ENCODE measurements at places on chromosomes 1 and 21. TPM values are rescaled to one million over a fixed set of nuclear protein-coding genes. Genes with fewer than 3 reads are reported as not detected.

DNA sequence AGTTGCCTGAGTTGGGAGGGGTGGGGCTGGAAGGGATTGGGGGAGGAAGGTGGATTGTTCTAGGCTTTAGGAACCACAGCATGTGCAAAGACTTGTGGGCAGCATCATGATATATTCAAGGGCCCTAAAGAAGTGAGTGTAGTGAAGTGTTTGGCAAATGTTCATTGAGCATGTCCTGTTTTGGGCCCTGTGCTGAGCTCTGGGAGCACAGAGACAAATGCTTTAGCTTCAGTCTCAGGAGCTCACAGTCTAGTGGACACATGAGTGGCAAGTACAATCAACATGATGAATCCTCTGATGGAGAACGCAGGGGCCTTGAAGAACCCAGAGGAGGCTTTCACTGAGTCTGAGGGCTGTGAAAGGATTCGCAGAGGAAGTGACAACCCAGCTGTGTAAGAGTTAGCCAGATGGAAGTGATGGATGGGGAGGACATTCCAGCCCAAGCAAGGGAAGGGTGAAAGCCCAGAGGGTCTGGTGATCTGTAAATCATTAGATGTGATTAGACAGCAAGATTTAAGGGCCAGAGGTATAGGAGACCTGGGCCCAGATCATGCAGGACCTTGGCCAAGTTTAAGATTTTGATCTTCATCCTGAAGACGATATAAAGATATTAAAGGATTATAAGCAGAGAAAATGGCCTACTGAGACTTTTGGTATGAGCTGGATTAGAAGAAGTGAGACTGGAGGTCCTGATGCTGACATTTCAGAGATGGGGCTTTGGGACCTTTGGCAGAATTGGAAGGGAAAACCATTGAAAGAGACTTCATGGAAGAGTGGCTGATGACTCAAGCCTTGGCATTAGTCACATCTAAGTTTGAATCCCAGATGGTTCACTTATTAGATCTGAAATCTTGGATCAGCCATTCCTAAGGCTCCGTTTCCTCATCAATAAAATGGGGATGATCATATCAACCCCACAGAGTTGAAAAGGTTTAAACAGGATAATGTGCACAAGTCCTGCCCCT, 4.6 kb downstream of the IPO13 start:
- DNase-seq = peak; percentile 35
- peaks cover 10% of the 10 kb centered on the region for H3K4me1 ChIP-seq
- no peak overlapping the region for H3K27ac ChIP-seq
- no peaks in the 10 kb centered on the region for H3K27me3 ChIP-seq
- no peak overlapping the region for H3K4me3 ChIP-seq

DNA sequence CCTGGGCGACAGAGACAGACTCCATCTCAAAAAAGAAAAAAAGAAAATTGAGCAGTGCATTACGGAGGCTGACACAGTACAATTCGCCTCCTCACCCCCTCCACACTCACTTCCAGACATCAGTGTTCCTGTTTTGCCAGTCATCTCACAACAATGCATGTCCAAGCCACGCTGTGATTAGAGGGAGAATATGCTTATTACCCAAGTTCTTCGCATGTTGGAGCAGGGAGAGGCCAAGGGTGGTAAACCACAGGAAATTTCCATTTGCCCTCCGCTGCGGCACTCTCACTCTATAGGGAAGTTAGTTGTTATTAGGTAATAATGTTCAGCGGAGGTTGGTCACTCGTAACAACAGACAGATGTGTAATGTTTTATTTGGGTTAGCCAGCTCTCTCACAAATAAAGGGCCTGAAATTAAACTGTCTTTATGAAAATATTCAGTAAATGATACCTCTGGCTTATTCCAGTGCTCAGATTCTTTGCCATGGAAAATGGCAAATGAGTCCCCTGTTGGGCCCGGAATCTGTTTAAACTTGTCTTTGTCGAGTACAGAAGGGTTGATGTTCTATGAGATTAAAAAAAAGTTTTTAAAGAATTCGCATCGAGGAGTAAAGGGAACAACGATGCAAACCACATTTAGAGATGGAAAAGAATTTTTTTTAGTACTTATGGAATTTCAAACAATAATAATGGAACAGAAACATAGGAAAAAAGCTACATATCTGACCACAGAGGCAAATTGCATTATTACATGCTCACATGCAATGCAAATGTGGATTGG, 33.1 kb downstream of the KCNJ15 start:
- no peak overlapping the region for H3K27ac ChIP-seq
- no peaks in the 10 kb centered on the region for H3K36me3 ChIP-seq
- peak; percentile 98 for DNase-seq
- no peaks in the 10 kb centered on the region for H3K27me3 ChIP-seq
- H3K4me3 ChIP-seq = no peak overlapping the region
- peaks cover 10% of the 10 kb centered on the region for H3K4me1 ChIP-seq

DNA sequence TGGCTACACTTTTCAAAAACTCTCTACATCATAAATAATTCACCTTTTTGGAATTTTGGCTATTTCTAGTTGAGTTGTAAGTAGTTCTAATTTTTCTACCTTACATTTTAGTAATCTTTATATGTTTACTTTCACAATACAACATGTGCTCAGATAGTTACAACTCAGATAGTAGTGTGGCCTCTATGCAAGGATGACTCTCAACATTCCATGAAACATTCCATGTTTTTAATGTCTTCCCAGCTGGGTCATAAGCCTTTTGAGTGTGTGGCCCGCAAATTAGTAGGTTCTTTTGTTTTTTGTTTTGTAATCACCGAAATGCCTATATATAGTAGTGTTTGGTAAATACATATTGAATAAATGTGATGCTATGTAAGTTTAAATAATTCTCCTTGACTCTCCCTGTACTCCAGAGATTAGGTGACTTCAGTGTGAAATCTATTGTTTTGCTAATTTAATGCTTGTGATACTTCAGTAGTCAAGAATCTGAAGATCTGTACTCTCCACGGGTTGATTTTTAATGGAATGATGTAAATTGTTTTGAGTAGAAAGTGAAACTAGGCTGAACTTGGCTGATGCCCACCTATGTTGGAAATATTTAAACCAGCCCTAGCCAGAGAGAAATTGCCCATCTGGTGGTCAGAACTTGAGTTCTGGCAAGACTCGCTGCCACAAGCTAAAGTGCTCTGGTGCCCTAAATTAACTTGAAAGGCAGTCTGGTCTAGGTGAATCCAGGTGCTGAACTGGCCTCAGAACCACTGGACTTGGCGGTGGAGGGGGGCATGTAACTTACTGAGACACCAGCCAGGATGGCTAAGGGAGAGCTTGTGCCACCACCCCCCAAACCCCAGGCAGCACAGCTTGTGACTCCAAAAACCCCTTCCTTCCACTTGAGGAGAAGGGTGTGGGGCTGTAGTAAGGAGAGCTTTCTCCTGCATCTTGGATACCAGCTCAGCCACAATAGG, 165.6 kb downstream of the USP25 start:
- H3K27ac ChIP-seq = no peak overlapping the region
- H3K4me1 ChIP-seq = peaks cover 2% of the 10 kb centered on the region
- peak; percentile 2 for DNase-seq
- no peak overlapping the region for H3K4me3 ChIP-seq
- no peaks in the 10 kb centered on the region for H3K27me3 ChIP-seq
- no peaks in the 10 kb centered on the region for H3K36me3 ChIP-seq

DNA sequence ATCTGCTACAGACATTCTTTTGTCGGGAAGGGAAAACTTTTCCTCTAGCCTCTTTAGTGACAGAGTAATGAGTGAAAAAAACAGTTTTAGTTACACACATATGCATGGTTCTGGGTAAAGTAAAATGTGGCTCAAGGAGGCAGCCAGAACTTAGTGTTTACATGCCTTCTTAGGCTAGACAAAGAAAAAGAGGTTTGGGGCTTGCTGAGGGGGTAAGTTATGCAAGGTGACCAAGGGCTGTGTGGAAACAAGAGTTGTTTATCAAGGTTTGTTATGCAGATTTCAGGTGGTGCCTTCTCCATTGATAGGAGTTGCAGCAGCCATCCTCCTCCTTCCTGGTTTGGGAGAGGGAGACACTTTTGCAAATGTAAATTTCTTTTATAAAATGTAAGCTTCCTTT, 66.5 kb upstream of the RAB3GAP2 start:
- H3K4me1 ChIP-seq = no peaks in the 10 kb centered on the region
- H3K36me3 ChIP-seq = no peaks in the 10 kb centered on the region
- DNase-seq = no peak
- H3K4me3 ChIP-seq = no peak overlapping the region
- no peak overlapping the region for H3K27ac ChIP-seq

FABP3 gene
- total RNA-seq = 5.6 TPM

DTL gene
- total RNA-seq = 19.9 TPM
